ENCODE measurements at places on chromosomes 3 and 15.

GRCh38 chr3:37907906-37908305, 46.2 kb downstream of the CTDSPL start:
- no peak for DNase-seq

DNA sequence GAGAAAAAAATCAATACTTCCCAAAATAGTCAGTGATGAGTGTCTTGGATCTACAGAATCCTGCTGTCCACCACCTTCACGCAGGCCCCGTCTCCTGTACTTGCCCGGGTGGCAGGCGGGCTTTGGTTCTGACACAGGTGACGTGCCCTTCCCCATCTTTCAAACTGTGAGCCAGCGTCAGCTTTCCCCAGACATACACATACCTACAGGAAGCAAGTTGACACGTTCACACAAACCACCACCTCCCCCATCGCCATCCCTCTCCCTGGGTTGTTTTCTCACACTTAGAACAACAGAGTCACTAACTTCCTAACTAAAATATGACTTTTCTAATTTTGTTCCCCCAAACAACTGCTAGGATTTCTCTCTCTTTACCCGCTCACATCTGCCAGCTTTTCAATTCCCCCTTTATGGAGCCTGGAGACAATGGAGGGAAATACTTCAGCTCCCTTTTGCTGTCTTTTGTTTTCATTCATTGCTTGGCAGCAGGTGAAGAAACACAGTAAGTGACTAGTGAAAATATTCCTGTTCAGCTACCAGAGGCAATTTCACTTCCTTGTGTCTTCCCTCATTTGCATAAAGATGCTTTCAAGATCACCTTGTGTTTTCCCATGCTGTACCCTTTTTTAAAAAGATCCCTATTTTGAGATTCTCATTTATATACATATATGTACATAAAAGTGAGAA, 248.3 kb downstream of the SLCO3A1 start:
- DNase-seq, result no peak

DNA sequence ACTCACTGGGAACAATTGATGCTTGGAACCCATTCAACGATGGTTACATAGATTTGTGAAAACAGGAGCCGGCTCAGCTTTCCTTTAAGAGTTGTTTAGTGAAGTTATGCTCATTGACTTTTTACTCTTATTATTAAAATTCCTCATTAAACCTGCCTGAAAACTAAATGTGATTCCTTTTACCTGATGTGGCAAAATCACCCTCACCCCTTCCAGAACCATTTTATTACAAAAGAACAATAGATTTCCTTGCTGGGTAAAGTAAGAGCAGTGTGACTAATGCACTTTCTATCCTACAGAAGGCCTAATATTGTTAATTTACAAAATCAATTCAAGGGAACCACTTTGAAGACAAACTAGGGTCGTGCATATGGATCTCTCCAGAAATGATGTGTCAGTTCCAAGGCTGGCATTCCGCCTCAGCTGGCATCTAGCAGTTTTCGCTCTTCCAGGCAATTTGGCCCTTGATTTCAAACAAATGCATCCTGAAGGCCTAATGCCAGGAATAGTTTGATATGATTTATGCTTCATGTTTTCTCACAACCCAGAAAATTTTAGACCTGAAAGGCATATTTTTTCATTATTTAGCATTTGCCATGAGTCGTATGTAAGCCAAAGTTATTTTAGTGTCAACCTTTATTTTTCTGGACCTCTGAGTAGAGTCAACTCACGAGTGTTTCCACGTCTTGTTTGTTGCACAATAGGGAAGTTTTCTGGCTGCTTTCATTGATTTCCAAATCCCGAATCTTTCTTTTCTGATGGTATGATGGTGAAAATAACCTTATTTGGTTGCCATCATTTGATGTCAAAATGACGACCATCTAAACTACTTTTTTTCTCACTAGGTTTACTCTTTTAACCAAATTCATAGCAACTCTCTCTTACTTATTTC, 447.8 kb downstream of the MECOM start:
- DNase-seq, result no peak

DNA sequence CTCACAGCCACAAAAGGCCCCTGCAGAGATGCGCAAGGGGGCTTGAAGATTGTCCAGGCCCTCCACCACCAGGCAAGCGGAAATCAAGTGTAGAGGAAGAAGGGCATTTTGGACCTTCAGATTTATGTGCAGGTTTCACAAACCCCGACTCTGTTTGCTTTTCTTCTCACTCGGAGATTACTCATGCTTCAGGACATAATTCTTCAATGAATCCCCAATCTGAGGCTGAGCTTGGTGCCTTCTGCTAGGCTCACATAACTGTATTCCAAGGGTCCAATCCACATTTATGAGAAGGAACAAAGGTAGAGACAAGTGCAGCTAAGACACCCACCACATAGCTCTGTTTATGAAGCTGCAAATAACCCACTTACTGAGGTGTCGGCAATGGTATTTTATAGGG, 50.6 kb upstream of the NMNAT3 start:
- no peak for DNase-seq

DNA sequence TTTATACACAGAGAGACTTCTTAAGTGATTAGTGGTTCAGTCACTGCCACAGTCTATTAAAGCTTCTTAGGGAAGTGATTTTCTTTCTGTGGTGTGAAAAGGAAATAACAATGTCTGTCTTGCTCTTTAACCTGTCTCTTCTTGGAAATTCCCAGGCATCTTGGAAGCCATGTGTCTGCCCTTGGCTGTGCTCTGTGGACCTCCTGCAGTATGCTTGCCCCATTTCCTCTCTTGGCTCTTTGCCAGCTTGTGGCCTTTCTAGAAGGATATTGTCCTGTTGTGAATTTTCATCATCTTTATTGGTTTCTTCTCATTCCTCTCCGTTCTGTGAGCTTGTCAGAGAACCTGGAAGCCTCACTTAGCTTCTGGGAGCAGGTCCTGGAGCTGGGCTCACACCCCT, 338.4 kb upstream of the C2CD4B start:
- peak; percentile 56 for DNase-seq

- peak; percentile 89 for DNase-seq
Observed at GRCh38 chr3:101850246-101851051, 1.1 kb downstream of the NFKBIZ start.

DNA sequence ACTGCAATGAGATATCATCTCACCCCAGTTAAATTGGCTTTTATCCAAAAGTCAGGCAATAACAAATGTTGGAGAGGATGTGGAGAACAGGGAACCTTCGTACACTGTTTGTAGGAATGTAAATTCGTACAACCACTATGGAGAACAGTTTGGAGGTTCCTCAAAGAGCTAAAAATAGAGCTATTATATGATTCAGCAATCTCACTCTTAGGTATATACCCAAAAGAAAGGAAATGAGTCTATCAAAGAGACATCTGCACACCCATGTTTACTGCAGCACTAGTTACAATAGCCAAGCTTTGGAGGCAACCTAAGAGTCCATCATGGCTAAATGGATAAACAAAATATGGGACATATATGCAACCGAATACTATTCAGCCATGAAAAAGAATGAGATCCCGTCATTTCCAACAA, 68.0 kb upstream of the HES1 start:
- DNase-seq, result no peak

DNA sequence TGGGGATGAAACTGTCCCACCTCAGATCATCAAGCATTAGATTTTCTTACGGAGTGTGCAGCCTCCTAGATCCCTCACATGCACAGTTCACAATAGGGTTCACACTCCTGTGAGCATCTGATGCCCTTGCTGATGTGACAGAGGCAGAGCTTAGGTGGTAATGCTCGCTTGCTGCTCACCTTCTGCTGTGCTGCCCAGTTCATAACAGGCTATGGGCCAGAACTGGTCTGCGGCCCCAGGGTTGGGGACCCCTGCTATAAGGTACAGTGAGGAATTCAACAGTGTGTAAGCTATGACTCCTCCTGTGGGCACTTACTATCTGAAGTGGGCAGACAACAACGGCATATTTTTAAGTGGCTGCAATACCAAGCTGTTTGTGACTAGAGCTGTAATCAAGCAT, 187.9 kb upstream of the BHLHE40 start:
- no peak for DNase-seq

DNA sequence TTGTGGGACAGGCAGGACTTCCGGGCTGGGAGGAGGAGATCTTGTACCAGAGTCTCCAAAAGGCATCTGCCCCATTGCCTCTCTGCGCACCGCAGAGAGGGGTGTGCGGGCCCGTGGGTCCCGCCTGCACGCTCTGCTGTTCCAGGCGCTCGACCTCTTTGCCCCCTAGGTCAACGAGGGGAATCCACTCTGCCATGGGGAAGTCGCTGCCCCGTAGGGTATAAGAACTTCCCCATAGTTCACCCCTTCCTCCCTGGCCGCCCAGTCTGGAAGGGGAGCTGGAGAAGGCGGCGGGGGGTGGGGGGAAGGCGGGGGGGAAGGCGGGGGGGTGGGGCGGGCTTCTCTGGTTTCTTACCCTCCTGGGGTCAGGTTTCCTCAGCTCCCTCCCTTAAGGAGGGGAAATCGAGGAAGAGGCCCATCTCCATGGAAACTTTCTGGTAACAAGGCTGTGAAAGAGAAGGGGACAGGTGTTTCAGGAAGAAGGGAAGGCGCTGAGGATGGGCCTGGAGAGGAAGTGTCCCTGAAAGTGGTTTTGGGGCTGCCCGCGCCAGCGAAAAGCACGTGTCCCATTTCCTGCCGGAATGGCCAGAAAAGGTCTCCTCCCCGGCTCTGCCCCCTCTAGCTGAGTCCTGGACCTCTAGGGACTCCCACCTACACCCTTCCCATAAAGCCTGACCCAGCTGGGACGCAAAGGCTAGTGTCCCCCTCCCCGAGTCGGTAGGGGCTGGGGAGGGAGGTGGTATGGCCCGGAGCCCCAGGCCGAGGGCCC, 27.5 kb downstream of the NR1I2 start:
- no peak for DNase-seq

- peak; percentile 22 for DNase-seq
Observed at GRCh38 chr15:85128621-85129020, 147.0 kb downstream of the PDE8A start.

- no peak for DNase-seq
Observed at GRCh38 chr15:81184188-81184587, 12.5 kb upstream of the IL16 start.

GRCh38 chr15:101499863-101500713, 10.6 kb upstream of the PCSK6 start:
- DNase-seq, result no peak

- no peak for DNase-seq
Observed at GRCh38 chr3:58474348-58474911, 17.5 kb upstream of the KCTD6 start.

GRCh38 chr15:74053941-74054529, 28.3 kb downstream of the GOLGA6A start:
- DNase-seq, result peak; percentile 88

- DNase-seq, result no peak
Observed at GRCh38 chr3:171986176-171986575, 53.2 kb upstream of the FNDC3B start.

DNA sequence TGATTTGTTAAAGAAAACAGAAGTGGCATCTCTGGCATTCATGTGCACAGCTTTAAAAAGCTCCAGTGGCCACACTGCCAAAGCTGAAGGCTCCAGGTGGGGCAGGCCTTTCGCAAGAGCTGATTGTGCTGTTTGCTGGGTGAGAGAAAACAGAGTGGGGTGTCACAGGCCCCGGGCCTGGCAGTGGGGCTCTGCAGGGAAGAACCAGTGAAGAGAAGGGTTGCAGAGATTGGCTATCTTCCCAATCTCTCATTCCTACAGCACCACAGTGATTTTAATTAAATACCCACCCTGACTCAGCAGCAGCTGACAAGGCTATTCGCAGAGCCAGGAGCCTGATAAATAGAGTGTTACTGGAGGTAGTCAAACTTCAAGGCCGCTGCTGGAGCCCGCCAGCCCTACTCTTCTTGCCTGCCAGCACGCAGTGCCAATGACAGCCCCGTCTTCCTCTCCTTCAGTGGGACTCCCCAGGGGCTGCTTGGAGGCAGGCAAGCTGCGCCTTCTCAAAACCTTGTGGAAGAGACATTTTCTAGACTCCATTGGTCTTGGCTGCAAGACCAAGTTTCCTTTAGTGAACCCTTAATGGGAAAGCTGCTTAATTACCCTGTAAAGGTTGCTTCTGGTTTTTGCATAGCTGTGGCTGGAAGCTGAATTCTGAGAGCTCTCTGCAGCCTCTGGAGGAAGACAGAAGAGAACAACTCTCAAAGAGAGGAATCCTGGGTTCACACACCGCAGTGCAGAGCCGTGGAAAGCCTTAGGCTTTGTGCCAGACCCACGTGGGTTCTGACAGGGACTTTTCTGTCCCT, 225.8 kb upstream of the SLCO3A1 start:
- DNase-seq, result peak; percentile 4

- peak; percentile 99 for DNase-seq
Observed at GRCh38 chr3:120498556-120499346, 48.0 kb upstream of the FSTL1 start.

DNA sequence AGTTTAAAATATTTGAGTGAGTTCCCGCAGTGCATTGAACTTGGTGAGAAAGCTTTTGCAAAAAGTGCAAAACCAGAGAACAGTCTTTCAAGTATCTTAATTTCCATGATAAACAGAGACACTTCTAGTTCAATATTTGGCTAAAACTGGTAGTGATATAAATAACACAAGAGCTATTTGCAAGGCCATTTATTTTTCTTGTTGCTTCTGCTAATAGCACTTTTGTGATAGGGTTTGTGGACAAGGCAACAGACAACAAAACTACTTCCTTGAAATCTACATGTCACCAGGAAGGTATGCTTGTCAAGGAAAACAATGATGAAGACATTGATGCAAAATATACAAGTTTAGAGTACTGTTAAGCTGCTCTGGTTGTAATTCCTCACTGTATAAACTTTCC, 1225.1 kb downstream of the OTOL1 start:
- DNase-seq, result no peak

DNA sequence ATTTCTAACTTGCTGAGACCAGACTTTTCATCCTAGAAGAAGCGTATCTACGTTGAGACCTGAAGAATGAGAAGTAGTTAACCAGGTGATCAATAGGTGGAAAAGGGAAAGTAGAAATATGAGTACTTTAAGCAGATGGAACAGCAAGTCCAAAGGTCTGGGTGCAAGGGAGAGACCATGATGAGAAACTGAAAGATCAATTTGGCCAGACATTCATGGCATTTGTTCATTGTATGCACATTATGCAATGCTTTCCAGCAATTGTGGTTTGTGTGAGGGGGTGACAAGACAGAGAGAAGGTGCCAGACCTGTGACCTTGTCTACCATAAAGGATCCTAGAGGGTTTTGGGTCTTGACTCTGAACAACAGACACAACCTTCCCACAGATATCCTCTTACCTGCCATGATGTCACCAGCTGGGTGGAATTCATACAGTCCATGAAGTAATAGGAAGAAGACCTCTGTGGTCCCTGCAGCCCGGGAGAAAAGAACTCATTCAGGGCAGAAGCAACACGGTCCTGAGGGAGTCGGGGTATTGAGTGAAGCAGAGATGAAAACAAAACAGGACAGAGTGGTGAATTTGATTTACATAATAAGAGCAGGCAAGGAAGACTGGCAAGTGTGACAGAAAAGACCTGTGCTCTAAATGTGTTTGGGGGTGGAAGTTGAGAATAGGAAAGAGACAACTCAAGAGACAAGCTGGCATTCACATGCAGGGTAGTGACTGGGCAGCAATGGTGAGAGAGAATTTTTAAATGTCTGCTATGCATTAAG, 63.4 kb upstream of the PSMD6 start:
- no peak for DNase-seq
